ENCODE measurements at places on chromosomes 7 and 10.

DNA sequence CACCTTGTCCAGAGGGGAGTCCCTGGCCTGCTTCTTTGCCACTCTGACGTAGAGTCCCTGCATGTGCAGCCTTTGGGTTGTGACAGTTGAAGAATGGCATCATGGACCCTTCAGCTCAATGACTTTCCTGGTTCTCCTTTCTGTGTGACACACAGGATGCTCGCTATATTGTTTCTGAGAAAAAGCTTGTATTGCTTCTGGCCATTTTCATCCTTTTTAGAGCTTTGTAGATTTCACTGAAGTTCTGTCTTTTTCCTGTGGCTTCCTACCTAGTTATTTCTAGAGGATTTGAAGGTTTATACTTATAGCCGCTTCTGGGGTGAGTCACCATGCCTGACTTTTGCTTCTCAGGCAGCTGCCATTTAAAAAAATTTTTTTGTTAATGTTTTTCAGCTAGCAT is 27.0 kb downstream of the SND1 start:
- peaks cover 34% of the 10 kb centered on the region for H3K36me3 ChIP-seq
- no peak overlapping the region for H3K27ac ChIP-seq
- H3K27me3 ChIP-seq: no peaks in the 10 kb centered on the region
- H3K4me1 ChIP-seq: peaks cover 26% of the 10 kb centered on the region
- no peak for DNase-seq

GRCh38 chr7:8973601-8974000 is 540.2 kb downstream of the NXPH1 start:
- no peaks in the 10 kb centered on the region for H3K27me3 ChIP-seq
- no peak overlapping the region for H3K4me3 ChIP-seq
- no peak overlapping the region for H3K27ac ChIP-seq
- no peaks in the 10 kb centered on the region for H3K36me3 ChIP-seq

GRCh38 chr7:121992068-121992467 is 119.1 kb downstream of the PTPRZ1 start:
- no peak overlapping the region for H3K4me3 ChIP-seq
- no peak overlapping the region for H3K27ac ChIP-seq
- no peak for DNase-seq
- no peaks in the 10 kb centered on the region for H3K27me3 ChIP-seq

DNA sequence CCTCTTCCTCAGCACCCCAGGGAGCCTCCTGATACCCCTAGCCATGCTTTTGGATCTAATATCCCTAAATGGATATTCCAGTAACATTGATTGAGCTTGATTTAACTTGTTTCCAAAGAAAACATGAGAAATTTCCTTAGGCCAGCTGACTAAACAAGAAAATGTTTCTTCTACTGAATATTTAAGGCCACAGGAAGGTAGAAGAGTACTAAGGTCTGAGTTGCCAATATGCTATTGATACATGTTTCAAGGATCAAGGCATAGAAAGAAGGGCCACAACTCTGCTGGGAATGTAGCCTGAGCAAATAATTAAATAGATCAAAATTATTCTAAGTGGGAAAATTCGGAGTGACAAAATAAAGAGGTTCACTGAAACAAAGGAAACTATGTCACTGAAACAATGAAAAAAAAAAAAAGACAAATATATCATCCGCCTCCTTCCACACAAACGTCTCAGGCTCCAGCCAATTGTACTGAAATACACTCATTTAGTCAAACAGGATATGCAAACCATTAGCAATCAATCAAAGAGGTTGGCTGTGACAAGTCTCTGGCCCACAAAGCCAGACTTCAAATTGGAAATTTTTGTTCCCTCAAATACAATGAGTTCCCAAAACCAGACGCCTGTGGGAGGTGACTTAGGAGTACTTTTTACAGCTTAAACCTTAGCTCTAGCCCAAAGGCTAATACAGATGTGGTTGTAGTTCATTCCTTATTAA is 396.2 kb downstream of the HTR7 start:
- no peak for DNase-seq
- no peak overlapping the region for H3K4me3 ChIP-seq
- H3K27me3 ChIP-seq: no peaks in the 10 kb centered on the region
- no peak overlapping the region for H3K27ac ChIP-seq
- no peaks in the 10 kb centered on the region for H3K4me1 ChIP-seq

DNA sequence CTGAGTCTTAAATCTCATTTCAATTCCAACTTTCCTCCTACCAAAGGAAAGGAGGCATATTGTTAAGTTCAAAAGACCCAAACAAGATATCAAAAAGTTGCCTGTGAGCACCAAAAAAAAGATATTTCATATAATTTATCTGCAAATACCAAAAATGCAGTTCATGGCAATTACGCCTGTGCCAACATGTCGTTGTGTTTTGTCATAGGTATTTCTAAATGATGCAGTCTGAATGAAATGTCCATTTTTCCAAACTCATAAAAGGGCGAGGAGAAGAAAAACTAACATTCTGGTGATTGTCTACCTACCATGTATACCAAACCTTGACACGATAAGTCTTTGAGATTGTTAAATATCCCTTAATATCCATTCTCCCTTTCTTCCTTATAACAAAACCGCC is 109.8 kb downstream of the SGMS1 start:
- peaks cover 10% of the 10 kb centered on the region for H3K36me3 ChIP-seq
- no peak overlapping the region for H3K4me3 ChIP-seq
- DNase-seq: no peak
- no peaks in the 10 kb centered on the region for H3K27me3 ChIP-seq
- H3K4me1 ChIP-seq: peaks cover 59% of the 10 kb centered on the region

DNA sequence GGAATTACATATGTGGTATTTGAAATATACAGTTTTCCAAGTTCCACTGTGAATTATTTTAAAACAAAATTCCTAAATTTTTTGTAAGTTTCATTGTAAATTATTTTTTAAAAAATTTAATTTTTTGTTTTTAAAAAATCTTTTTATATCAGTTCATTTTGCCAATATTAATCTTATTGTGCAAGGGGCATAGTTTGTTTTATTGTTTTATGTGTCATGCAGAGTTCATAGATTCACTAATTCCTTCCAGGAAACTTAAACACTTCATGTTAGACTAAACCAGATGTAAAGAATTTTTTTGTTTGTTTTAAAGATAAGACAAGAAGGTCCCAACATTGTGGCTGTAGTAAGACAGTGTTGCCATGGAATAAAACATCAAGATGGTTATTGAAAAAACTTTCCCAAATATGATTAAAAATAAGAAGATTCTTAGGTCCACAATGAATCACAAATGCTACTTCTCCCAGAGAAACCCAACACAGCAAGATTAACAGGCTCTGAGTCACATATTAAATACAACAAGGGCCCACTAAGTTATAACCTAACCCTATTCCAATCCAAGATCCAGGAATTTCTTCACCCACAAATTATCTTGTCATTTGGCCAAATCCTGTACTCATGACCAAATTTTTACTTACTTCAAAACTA is 464.7 kb upstream of the IGFBP3 start:
- H3K4me3 ChIP-seq: no peak overlapping the region
- H3K27ac ChIP-seq: no peak overlapping the region
- H3K36me3 ChIP-seq: no peaks in the 10 kb centered on the region
- no peaks in the 10 kb centered on the region for H3K27me3 ChIP-seq
- H3K4me1 ChIP-seq: no peaks in the 10 kb centered on the region

DNA sequence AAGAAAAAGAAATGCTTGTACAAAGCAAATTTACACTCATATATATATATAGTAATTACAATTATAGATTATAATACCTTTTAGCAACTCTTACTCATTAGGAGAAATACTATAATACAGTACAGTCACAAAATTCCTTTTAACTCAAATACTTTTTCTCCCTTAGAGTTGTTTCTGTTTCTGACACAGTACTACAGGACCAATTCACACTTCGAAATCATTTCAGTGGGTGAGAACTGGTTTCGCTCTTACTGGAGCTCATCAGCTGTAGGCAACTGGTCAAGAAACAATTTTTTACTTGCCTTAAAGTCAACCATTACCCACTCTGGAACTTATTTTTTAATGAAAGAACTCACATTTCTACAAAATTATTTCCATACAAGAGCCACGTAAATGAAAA is 6.0 kb downstream of the CCDC186 start:
- no peak overlapping the region for H3K27ac ChIP-seq
- no peak overlapping the region for H3K4me3 ChIP-seq
- peaks cover 43% of the 10 kb centered on the region for H3K36me3 ChIP-seq
- no peak for DNase-seq
- peaks cover 60% of the 10 kb centered on the region for H3K4me1 ChIP-seq
- H3K27me3 ChIP-seq: no peaks in the 10 kb centered on the region

- no peaks in the 10 kb centered on the region for H3K36me3 ChIP-seq
- no peak for DNase-seq
- no peaks in the 10 kb centered on the region for H3K27me3 ChIP-seq
Measured at GRCh38 chr7:35707422-35707821, 12.5 kb upstream of the HERPUD2 start.

DNA sequence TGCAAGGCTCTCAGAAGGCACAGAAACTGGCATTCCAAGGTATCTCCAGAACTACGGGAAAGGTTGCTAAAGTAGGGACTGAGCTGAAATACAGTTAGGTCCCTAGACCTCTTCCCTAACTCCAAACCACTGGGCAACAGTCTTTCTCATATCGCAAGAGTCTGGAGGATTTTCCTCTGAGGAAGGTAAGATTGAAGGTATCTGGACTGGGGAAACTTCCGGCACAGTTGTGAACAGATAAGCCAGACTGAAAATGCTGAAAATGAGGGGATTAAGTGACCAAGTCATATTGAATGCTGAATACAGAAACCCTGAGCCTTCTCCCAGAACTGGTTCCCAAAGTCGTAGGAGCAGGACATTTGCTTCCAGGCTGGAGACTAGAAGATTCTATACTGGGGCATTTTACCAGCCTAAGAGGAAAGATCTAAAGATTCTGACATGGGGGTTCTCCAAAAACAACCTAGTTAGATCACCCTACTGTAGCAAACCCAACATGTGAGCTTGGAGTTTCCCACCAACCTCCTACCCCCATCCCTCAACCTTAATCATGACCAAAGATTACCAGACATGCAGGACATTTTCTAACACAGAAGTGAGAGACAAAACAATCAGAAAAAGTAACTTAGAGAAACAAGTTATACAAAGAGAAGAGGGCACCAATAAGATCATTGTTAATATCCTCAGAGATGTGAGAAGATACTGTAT is 2.8 kb upstream of the PRRT4 start:
- H3K36me3 ChIP-seq: no peaks in the 10 kb centered on the region
- no peak overlapping the region for H3K27ac ChIP-seq
- no peak for DNase-seq
- peaks cover 13% of the 10 kb centered on the region for H3K4me1 ChIP-seq
- no peak overlapping the region for H3K4me3 ChIP-seq

DNA sequence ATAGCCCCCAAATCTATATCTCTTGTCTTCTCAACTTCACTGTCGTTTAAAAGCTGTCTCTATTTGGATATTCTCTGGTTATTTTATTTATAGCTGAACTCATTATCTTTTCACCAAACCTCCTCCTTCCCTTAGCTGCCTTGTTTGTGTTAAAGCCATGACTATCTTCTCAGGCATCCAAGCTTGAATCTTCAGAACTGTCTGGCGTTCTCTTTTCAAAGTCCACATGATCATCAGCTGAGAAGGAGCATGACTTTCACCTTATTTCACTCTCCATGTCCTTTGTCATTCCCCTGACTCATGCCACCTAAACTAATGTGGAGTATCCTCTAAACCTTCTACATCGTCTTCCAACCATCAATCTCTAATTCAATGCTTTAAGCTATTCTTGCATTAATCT is 5.7 kb upstream of the GLCCI1 start:
- no peaks in the 10 kb centered on the region for H3K36me3 ChIP-seq
- H3K4me3 ChIP-seq: no peak overlapping the region
- DNase-seq: no peak
- peaks cover 24% of the 10 kb centered on the region for H3K4me1 ChIP-seq
- H3K27ac ChIP-seq: no peak overlapping the region

DNA sequence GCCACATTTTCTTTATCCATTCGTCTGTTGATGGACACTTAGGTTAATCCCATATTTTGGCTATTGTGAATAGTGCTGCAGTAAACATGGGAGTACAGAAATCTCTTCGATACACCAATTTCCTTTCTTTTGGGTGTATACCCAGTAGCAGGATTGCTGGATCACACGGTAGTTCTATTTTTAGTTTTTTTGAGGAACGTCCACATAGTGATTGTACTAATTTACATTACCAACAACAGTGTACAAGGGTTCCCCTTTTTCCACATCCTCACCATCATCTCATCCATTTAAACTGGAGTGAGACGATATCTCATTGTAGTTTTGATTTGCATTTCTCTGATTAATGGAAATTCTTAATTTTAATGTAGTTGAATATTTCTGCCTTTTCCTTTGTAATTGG is 19.3 kb downstream of the VKORC1L1 start:
- H3K27me3 ChIP-seq: no peaks in the 10 kb centered on the region
- H3K36me3 ChIP-seq: peaks cover 43% of the 10 kb centered on the region
- no peak for DNase-seq
- peaks cover 10% of the 10 kb centered on the region for H3K4me1 ChIP-seq
- no peak overlapping the region for H3K4me3 ChIP-seq

DNA sequence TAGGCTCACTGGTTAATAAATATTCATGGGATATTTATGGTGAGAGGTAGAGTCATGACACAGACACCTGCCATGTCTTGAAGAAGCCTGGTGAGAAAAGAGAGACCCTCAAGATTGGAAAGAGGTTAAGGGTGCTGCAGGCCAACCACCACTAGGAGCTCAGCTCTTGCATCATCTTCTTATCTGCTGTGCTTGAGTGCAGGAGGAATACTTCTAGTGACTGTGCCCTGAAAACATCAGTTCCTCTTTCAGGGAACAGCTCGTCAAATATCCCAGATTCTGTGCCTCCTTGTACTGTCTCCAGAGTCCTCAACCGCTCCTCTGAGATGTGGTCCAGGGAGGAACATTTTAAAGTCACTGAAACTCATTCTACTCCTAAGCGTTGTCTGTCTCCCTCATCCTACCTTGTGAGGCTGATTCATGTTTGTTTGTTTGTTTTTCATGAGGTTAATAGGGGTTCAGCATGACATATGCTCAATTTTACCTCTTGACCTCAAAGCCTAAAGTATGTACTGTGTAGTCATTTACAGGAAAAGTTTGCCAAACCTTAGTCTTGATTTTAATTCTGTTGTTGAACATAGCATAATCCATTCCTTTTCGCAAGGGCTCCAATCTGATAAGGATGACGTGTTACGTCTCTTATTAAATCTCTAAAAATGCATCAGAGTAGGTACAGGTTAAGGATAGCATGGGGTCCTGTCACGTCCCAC is 293.1 kb downstream of the C7orf25 start:
- no peak overlapping the region for H3K27ac ChIP-seq
- no peak for DNase-seq
- no peaks in the 10 kb centered on the region for H3K36me3 ChIP-seq
- H3K4me3 ChIP-seq: no peak overlapping the region
- peaks cover 2% of the 10 kb centered on the region for H3K27me3 ChIP-seq
- no peaks in the 10 kb centered on the region for H3K4me1 ChIP-seq

- no peak overlapping the region for H3K4me3 ChIP-seq
- H3K36me3 ChIP-seq: no peaks in the 10 kb centered on the region
- no peaks in the 10 kb centered on the region for H3K4me1 ChIP-seq
- no peak overlapping the region for H3K27ac ChIP-seq
- no peak for DNase-seq
- H3K27me3 ChIP-seq: no peaks in the 10 kb centered on the region
Measured at GRCh38 chr7:44131173-44132029, 8.1 kb upstream of the POLD2 start.

GRCh38 chr7:137882806-137883205 is 36.0 kb upstream of the DGKI start:
- no peaks in the 10 kb centered on the region for H3K27me3 ChIP-seq
- no peak for DNase-seq
- H3K36me3 ChIP-seq: peaks cover 81% of the 10 kb centered on the region
- H3K27ac ChIP-seq: no peak overlapping the region
- H3K4me3 ChIP-seq: no peak overlapping the region
- H3K4me1 ChIP-seq: no peaks in the 10 kb centered on the region

- H3K36me3 ChIP-seq: no peaks in the 10 kb centered on the region
- no peaks in the 10 kb centered on the region for H3K27me3 ChIP-seq
- peaks cover 23% of the 10 kb centered on the region for H3K4me1 ChIP-seq
- no peak for DNase-seq
- no peak overlapping the region for H3K4me3 ChIP-seq
Measured at GRCh38 chr7:977326-978048, 2.1 kb upstream of the COX19 start.
